ENCODE measurements at places on chromosomes 3 and 15. TPM values are rescaled to one million over a fixed set of nuclear protein-coding genes. Genes with fewer than 3 reads are reported as not detected.

Gene ACTRT3
- 3.0 TPM for total RNA-seq

Gene CYP1A1
- total RNA-seq, result 0.48 TPM

Gene MTHFS
- total RNA-seq, result 28.3 TPM

Gene SYNM
- total RNA-seq, result 1.0 TPM

Gene TNFAIP8L3
- 1.6 TPM for total RNA-seq

Gene PLA2G4B
- 4.5 TPM for total RNA-seq

Gene WDR76
- 81.5 TPM for total RNA-seq

Gene MUC20
- 1.0 TPM for total RNA-seq

Gene MME
- total RNA-seq, result not detected

Gene ANKRD63
- total RNA-seq, result not detected

Gene PLA2G4E
- not detected for total RNA-seq
